ENCODE measurements at places on chromosomes 12 and 14. TPM values are rescaled to one million over a fixed set of nuclear protein-coding genes. Genes with fewer than 3 reads are reported as not detected.

GRCh38 chr14:42628602-42629001, 1021.9 kb downstream of the LRFN5 start:
- DNase-seq = no peak

DNA sequence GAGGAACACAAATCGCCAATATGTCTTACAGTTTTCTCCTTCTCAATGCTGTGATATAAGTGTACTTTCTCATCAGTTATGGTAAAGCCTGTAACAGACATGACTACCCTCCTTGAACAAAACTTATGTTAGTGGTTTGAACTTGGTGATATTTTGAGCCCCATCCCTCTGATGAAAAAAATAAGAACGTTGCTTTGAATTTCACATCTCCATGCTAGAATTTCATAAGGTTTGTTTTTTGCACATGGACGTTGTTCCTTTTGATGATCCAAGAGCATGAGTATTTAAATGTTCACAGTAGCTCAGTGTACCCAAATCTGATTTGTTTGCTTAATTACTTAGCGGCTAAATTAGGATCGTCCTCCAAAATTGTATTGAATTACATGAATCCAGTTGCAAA, at the start of gene SLC15A5:
Gene SLC15A5 (minus strand): TSS at position 101 of the 400 bp plus-strand sequence. CDS start 0 bp downstream, at position 101.
- DNase-seq = no peak

DNA sequence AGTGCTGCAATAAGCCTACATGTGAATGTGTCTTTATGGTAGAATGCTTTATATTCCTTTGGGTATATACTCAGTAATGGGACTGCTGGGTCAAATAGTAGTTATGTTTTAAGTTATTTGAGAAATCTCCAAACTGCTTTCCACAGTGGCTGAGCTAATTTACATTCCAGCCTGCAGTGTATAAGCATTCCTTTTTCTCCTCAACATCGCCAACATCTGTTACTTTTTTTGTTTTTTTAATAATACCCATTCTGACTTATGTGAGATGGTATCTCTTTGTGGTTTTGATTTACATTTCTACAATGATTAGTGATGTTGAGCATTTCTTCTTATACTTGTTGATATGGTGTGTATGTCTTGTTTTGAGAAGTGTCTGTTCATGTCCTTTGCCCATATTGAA, 1186.2 kb downstream of the BCL11B start:
- DNase-seq = no peak

DNA sequence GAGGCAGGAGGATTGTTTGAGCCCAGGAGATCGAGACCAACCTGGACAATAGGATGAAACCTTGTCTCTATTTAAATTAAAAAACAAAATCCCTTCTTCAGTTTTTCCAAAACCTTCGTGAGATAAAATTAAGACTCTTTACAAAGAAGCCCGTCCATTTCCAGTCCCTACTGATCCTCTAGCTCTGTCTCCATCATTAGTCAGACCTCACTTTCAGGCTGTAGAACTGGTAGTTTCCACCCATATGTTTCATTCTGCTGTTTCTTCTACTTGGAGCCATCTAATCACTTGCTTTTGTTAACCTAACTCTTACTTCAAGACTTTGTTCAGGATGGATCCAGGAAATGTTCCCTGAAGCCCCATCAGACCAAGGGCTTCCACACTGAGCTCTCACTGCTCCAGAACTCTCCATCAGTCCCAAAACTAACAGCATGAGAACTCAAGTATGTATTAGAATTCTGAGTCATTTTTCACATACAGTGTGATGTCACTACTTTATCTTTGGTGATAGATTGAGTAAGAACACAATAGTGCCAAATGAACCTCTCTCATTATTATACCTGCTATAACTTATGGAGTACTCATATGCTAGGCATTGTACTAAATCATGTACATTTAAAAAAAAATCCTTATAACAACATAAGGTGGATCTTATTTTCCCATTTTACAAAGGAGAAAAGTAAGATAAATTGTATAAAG, 90.8 kb downstream of the PRICKLE1 start:
- no peak for DNase-seq

DNA sequence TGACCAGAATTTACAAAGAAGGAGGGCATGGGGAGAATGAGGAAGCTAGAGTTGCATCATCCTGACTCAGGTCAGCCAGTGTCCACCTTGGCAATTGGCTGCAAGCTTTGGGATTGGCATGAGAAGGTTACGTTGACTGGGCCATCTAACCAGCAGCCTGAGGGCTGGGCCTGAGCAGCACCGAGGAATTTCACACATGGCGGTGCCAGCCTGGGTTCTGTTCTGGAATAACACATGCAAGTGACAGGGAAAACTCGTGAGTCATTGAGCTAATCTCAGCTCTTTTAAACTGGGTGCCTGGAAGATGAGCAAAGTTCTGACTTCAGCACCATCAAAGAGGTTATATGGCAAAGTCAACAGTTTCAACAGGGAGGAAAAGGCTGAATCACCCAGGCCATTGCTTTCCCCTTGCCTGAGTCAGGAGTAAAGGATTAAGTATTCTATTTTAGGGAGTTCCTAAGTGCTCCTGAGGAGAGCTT, 543.2 kb upstream of the TBX3 start:
- no peak for DNase-seq

DNA sequence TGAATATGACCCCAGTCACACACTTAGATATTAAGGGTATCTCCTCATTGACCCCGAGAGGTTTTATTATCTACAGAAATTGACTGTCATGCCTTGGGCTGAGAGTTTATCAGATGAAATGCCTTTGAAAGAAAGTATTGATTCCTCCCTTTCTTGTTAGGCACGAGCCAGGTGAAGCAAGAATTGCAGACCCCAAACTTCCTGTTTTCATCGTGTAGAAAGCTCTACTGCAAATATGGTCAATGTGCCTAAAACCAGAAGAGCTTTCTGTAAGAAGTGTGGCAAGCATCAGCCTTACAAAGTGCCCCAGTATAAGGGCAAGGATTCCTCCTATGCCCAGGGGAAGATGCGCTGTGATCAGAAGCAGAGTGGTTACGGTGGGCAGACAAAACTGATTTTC, 143.9 kb upstream of the FUT8 start:
- DNase-seq = no peak

DNA sequence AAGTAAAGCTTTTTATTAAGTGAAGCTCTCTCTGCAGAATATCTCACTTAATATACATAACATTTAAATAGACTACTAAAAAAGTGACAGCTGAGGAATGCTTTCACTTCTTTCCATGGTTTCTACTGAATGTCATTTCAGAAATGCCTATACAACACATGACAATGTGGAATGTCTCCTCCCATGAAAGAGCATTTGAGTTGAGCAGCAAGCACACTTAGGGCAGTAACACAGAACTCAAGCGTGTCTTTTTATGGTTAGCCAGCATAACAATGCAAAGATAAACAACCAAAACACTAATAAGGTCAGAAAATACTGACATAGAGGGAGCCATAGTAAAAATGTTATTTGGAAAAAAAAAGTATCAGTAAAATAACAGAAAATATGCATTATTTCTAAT, 9.4 kb downstream of the PPP1R12A start:
- DNase-seq = no peak

DNA sequence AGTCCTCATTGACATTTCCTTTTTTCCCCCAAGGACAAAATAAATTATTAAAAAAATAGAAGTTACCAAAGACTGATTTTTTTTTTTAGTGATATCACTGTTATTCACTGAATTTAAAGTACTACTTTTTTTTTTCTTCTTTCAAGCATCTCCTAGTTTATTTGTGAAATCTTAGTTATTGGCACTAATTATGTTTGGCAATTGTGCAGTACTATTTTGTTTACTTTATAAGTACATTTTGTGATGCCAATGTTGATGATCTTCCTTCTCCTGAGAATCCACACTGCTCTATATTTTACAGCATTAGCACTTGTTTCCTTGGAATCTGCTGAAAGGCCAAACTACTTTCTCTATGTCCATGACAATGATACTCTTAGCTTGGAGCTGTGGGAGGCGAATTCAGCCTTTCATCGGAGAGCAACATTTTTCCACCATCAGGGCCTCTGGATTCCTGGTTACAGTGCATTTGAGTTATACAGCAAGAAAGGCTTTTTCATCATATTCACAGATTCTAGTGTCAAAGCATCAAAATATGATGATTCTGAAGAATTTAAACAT, 123.8 kb upstream of the PTPRQ start:
- no peak for DNase-seq

DNA sequence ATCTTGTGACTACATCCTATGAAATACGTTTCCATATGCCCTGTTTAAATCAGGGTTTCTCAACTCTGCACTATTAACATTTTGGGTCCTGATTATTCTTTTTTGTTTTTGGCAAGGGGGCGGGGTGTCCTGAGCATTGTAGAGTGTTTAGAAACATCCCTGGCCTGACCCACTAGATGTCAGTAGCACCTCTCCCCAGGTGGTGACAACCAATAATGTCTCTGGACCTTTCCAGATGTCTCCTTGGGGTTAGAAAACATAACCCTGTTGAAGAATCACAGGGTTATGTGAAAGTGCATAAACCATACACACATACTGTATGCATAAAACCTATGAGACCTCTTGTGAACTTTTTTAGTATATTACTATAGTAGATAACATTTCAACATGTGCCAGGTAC, 1.4 kb downstream of the ACAD10 start:
- no peak for DNase-seq

- DNase-seq = no peak
Measured at GRCh38 chr12:16399101-16399500, 51.7 kb downstream of the MGST1 start.

DNA sequence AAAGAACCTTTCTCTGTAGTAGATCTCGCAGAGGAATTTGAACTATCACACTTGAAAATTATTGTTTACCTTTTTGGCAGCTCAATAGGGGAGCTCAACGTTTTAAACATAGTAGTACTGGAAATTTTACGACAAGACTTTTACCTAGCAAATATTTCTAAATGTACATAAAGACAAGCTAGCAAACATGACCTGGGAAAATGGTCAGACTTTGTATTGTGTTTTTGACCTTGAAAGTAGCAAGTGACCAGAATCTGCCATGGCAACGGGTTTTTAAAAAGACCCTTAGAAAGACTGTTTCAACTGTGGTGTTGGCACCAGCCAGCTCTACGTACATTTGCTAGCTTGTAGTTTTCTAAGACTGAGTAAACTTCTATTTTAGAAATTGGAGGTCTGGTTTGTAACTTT, 20.2 kb upstream of the A2M start:
- DNase-seq = no peak

DNA sequence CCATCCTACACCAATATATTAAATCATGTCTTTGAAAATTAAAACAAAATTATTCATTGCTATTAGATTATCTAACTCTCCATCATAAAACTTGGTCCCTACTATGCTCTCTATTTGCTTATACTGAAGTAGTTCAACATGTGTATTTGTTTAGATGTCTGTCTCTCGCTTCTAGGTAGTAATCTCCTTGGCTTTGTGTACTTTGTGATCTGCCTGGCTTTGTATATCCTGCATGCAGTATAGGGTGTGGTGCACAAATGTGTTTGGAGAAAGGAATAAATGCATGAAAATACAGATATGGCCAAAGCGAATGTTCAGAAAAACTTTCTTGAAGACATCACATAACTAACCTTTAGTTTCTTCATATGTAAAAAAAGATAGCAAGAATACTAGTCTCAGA, 246.6 kb upstream of the LRFN5 start:
- DNase-seq = no peak

- no peak for DNase-seq
Measured at GRCh38 chr14:60328583-60328982, 79.6 kb downstream of the PPM1A start.

GRCh38 chr14:100842799-100843198, 16.9 kb downstream of the MEG3 start:
- no peak for DNase-seq

- DNase-seq = no peak
Measured at GRCh38 chr12:88896958-88897357, 316.7 kb upstream of the KITLG start.

DNA sequence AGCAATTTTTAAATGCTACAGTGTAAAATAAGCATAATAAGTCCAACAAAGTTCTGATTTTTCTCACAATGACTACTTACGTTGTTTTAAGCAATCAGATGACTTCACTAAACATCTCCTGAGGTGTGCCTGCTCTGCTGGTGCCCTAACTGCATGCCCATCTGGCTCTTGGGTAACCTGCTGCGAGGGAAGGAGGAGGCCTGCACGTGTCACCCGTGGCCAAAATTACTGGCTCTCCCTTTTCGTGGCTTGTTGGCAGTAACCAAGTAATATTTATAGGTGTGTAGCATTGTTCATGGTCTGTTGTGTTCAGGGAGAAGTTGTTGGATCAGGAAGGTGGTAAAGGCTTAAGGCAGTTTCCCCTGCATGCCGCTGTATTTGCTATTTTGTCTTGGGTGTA, 6.3 kb upstream of the NFKBIA start:
- no peak for DNase-seq

Gene CHFR
- 7.9 TPM for total RNA-seq

Gene RECQL
- total RNA-seq = 8.7 TPM

Gene KRT83
- total RNA-seq = not detected

Gene ZNF385A
- total RNA-seq = 53.2 TPM

Gene RAPGEF3
- total RNA-seq = 165 TPM

Gene ZNF384
- 15.1 TPM for total RNA-seq

Gene CCDC38
- total RNA-seq = not detected
